ENCODE measurements at places on chromosomes 2 and 18.

DNA sequence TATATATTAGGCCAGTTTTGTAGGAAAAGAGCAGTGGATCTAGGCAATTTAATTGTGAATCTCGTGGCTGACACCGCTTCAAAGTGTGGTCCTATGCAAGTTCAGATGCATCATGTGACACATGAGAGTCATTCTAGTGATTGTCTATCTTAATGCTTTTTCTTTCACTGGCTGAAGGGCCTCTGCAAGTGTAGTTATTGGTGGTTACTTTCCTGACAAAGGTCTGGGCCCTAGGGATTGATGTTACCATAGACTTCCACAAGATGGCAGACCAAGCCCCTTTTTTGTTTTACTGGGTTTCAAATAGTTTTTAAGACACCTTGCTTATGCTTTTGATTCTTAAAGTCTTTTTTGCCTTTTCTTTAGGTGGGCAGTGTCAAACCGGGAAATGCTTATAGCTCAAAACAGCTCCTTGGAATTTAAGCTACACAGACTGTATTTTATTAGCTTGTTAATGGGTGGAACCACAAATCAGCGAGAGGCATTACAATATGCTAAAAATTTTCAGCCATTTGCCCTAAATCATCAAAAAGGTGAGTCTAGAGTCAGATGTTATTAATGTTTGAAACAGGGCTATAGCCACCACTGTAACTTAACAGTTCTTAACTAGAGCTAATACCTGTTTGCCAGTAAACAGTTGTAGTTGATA, 25.9 kb downstream of the CD8A start:
- DNase-seq, result no peak

GRCh38 chr2:241850544-241851324, 8.0 kb downstream of the PDCD1 start:
- DNase-seq, result no peak

GRCh38 chr2:5926871-5927512, 234.8 kb downstream of the SOX11 start:
- DNase-seq, result no peak

DNA sequence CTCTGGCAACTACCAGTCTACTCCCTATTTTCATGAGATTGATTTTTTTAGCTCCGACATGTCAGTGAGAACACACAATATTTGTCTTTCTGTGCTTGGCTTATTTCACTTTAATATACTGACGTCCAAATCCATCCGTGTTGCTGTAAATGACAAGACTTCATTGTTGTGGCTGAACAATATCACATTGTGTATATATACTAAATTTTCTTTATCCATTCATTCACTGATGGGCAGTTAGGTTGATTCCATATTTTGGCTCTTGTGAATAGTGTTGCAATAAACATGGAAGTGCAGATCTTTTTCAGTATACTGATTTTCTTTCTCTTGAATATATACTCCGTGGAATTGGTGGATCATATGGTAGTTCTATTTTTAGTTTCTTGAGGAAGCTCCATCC, 5.8 kb upstream of the TTC21B start:
- no peak for DNase-seq

- no peak for DNase-seq
Measured at GRCh38 chr18:48739266-48740067, 200.6 kb downstream of the CTIF start.

GRCh38 chr2:204923957-204924356, 378.7 kb downstream of the PARD3B start:
- DNase-seq, result no peak

Data from activated T-helper 1 cell treated with Interleukin-2 at 50 U/mL for 16 hours (primary cell).